Amniotic epithelial cell (primary cell): ENCODE measurements at places on chromosomes 5 and 9.

DNA sequence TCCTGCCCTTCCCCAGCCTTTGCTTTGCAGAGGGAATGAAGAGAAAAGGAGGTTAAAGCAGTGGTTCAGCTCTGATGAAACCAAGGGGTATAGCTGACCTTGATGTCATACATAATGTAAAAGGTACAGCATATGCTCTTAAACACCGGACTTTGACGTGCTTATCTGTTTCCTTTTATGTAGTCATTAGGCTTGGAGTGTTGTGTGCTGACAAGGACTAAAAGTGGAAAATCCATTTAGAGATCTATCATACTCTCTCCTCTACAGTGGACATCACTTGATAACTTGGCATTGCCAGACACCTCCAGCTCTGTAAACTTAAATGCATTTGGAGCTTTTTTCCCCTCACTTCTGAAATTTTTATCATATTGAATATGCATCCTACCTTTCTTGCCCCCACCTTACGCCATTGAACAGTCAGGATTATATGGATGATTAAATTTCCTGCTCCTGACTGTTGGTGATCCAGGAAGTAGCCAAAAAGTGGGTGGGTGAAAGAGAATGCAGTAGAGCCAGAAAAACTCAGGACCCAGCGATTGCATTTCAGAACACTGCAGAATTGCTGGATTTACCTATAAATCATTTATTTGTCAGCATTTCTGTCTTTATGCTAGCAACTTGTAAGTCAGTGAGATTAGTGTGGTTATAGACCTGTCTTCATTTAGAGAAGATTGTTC, 4.1 kb downstream of the TNFAIP8 start:
- no peak for DNase-seq

DNA sequence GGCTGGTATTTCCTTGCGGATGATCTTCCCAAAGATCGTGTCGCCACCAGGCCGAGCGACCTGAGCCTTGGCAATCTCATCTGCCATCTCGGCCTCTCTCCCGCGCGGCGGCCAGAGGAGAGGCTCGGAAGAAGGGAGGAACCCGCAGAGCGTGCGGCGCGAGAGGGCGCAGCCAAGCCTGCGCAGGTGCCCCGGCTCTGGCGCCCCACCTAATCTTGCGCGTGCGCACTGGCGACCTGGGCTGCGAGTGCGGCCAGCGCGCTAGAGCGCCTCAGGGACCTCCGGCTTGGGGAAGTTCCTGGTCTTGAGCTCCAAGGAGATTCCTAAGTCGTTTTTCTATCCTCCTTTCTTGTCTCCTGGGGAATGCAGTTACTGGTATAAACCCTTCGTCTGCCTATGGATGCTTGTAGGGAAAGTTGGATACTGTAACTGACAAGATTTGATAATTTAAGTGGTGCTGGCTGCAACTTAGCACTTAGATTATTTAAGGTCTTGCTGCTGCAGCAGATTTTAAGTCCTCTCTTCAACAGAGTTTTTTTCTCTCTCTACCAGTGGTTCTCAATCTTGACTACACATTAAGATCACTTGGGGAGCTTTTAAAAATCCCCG, at the start of gene HINT1:
HINT1 (minus strand) TSS at position 138 of the 609 bp plus-strand sequence; CDS start at position 87, 51 bp downstream.
- DNase-seq: peak; percentile 76

DNA sequence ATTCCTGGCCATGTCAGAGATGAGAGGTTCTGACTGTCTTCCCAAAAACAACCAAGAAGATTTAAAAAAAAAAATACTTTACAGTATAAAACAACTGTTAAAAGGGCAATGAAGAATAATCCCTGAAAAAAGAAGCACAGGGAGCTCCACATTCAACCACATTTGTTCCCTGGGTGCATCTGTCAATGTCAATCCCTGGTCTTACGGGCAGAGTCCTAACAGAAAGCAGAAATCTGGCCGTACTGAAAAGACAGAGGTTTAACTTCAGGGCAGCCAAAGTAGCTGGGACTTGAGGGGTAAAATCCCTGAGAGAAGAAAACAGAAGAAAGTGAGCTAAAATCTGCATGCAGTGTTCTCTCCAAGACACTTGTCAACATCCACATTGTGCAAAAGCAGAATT, 76.6 kb downstream of the RICTOR start:
- peak; percentile 60 for DNase-seq

DNA sequence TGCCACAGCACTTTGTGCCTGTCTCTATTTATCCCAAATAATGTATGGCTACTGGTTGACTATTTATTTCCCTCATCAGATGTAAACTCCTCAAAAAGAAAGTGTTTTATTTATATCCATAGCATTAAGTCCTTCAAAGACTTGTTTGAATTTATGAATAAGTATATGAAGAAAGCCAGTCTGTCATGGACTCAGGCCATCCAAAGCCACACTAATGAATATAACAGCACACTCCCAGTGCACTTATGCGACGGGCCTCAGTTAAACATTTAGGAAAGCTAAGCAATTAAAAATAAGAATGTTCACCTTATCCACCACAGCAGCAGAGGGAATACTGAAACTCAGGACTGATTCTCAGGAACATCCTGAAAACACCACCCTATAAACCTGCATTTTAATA, 77.5 kb downstream of the DENND1A start:
- DNase-seq: no peak

- no peak for DNase-seq
Measured at GRCh38 chr9:20256284-20256948, 365.9 kb downstream of the MLLT3 start.

DNA sequence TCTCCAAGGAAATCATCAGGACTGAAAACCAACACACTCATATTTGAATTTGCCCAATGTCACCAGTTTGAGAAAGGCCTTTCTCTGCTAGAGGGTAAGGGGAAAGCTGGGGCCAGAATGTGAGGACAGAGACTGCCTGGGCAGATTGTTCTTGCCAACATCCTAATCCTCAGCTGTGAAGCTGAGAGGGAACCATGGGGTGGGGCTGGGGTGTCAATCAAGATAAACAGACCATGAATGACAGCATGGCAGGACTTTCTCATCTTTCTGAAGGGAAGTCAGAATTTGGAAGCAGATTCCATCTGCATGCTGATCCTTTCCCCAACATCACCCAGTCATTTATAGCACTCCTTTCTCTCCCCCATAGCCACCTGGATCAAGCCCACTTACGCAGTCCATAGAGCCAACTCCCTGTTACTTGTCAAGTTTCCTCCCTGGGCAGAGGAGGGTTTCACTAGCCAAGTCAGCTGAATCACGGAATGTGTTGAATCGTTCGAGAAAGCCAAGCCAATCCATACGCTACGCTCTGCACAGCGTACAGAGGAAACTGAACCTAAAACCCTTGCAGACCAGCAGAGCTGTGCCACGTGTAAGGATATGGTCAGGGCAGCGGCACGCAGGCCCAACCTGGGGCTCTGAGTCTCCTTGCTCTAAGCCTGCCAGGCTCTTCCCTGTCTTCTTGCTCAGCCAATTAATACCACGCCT, 14.9 kb downstream of the GLDC start:
- no peak for DNase-seq

DNA sequence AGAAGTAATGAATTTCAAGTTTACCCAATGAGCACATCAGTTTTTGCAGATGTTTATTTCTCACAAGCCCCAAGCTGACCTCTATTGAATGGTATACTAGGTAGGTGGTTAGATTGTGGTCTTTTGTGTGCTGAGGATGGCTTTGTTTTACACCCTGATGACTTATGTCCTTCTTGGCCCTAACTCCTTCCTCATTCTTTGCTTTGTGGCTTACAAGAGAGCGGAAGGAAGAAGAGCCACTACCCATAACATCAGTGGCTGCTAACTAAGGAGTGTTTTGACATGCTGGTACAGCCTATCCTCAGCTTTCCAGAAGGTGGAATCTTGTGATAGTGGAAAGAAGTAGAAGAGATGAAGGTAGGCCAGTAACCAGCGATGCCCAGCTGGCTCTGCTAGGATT, 85.7 kb upstream of the NTRK2 start:
- no peak for DNase-seq

DNA sequence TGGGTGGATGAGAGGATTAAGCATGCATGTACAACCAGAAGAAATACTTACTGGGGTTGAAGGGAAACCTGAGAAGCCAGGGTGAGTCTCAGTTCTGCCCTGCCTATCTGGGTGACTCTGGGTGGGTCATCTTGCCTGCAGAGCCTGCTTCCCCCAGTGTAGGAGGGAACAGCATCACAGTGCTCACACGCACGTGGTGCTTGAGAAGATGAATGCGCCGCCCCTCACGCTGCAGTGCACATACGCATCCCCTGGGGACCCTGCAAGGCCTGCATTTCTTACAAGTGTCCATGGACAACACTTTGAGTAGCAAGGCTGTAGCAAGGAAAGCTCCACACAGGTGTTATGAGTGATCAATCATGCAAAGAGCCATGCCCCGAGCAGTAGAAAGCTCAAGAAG, 18.7 kb upstream of the GABBR2 start:
- DNase-seq: no peak

DNA sequence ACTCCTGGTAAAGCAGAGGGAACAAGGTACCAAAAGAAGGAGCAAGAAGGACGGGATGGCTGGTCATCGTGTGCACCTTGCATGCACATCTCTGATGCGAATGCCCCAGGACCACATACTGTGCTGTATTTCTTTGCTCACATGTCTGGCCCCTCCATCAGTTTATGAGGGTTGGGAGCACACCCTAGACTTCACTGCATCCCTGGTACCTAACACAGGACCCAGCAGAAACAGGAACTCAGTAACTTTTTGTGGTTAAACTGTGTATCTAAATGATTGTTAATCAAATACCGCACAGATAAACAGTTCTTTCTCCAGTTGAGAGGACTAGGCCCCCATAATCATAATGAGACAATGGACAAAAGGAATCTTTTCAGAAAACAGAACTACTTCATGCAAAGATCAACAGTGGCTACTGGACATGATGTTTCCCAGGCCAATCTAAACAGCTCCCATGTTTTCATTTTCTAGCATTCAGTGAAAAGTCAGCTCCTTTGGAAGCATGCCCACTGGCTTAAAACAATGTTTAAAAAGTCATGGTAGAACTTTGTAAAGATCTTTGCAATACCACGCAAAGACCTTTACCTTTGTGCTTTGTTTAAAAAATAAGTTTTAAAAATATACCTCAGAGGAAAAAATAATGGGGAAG, 55.5 kb upstream of the IFNK start:
- DNase-seq: no peak

DNA sequence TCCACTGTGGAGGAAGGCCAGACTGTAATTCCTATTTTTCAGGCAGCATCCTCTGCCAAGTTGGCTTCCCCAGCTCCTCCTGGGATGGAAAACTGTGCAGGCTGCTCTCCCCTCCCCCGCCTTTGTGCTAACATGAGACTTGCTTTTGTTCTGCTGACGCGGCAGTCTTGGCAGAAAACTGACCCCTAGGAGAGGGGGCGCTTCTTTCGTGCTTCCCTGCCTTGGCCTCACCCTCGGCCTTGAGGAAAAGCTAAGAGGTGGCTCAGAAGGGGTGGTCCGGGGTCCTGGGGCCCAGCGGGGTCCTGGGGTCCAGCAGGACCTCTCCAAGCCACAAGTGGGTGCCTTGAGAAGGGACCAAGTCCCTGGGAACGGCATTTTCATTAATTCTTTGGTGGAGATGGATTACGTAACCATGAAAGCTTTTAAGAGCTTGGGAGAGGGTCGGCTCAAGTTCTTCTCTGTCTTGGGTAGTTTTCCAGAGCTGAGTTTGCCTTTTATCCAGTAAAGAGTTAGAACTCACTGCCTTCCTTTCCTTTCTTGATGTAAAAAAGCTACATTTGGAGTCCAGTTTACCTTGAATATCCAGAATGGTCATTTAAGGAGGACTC, 51.0 kb downstream of the SH3PXD2B start:
- no peak for DNase-seq

DNA sequence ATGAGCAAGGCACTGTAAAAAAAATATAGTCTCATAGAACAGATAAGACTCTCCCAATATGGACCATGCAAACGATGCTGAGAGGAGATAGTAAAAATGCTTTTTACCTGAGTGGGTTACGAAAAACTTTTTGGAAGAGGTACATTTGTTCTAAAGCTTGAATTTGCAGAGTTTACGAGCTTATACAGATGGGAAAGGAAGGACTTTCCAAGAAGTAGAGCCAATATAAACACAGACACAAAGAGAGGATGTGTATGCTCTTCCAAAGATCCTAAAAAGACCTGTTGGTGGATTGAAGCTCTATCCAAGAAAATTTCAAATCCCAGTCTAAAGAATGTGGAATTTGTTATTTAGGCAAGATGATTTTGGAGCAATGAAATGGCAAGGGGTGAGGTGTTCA, 127.1 kb upstream of the SLCO6A1 start:
- no peak for DNase-seq

DNA sequence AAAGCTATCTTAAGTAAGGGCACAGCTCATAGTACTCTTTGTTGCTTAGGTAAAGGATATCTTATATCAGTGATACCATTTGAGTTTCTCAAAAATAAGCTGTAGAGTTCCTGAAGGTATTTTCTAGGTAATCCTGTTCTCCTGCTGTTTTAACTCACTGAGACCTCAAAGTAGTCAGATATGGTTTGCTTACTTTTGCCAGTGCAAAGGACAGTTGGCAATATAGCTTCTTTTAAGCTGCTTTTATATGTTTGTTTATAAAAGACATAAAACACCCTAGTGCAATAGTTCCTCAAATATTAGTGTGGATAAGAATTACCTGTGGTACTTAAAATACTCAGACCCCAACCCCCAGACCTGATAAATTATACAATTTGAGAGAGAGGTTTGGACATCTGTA, 12.1 kb downstream of the NCBP1 start:
- DNase-seq: no peak

GRCh38 chr5:41542183-41542582, 31.8 kb upstream of the PLCXD3 start:
- DNase-seq: no peak

DNA sequence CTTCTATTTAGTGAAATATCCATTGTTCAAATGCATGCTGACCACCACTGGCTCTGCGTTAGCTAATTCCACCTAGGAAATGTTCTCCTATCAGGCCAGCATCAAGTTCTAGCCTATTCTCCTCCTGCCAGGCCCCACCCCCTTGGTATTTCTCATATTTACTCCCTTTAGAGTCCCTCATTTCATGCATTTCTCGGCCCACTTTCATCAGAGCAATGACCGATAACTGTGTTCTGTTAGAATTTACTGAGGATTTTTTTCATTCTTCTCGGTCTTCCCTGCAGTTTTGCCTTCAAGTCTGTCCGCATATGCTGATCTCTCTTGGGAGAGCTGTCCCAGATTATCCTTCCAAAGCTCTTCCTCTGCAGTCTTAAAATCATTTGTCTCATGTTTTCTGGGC, 143.4 kb downstream of the GOLPH3 start:
- DNase-seq: peak; percentile 17
